Esophagus muscularis mucosa (tissue), 4 donors: ENCODE measurements at places on chromosomes 12 and 14. TPM values are rescaled to one million over a fixed set of nuclear protein-coding genes. Genes with fewer than 3 reads are reported as not detected.

- no peak for DNase-seq
These were observed 92.8 kb upstream of the PLXNC1 start for GRCh38 chr12:94055528-94055927.

GRCh38 chr12:112985642-112986290, 7.4 kb downstream of the OAS2 start:
- no peak for DNase-seq

DNA sequence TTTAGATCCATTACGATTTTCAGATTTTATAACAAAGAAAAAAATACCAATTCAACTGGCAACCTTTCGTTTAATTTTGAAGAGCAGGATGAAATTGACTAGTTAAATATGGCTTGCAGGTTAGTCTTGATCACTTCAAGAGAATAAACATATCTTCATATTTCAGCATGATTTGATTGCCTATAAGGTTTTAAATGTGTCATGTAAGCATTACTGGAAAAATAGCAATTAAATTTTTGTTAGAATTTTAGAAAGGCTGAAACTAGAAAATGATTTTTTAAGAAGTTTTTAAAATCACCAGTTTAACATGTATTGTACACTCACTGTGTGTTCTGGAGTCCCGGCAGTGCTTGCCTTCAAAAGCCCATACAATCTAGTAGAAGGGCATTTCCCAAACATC, 310.2 kb upstream of the DIO2 start:
- no peak for DNase-seq

SELPLG gene
- total RNA-seq = 7.2 TPM

DNA sequence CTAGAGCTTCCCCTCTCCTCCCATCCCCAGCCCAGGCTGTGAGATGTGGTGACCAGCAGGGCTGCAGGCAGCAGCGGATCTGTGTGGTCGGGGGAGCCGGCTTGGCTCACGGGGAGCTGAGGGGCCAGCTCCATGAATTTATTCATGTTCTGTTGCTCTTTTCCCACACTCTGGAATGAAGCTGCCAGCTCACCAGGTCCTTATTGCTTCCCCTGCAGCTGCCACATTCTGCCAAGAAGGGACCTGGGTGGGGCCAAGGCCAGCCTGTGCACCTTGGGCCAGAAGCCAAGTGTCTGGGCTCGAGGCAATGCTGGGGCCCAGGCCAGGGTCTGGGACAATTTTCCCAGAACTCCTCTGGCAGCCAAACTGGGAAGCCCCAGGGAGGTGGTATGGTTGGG, 2.5 kb upstream of the C1QL4 start:
- DNase-seq = peak; percentile 91

NKX2-8 gene
- not detected for total RNA-seq

RTN1 gene
- total RNA-seq = 10.9 TPM

DNA sequence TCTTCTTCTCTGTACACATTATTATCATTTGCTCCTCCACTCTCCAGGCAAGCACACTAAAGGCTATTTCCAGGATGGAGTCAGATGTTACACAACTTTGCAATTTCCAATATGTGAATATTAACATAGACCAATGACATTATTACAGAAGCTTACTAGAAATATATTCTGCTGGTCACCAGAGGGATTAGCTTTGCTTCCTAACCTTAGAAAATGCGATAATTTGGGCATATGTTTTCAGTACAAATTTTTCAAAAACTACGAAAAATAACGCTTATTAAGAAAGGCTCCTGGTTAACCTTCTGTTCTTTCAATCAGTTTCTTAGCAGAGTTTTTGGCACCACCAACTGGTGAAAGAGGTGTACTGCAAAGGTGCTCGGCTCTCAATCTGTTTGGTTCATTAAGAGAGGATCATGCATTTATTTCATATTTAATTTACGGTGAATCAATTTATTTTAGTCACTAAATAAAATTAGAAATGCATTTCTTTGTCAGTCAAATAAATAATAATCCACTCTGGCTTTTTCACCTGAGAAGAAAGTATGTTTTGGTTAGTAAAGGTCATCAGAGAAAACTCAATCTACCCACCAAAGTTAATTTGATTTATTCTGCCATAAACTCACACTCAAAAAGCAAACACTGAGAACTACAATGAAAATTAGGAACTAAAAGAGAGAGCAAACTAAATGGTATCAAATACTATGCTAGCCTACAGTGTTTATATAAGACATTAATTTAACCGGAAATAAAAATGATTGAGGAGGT, 39.2 kb downstream of the EFCAB11 start:
- DNase-seq = no peak

DNA sequence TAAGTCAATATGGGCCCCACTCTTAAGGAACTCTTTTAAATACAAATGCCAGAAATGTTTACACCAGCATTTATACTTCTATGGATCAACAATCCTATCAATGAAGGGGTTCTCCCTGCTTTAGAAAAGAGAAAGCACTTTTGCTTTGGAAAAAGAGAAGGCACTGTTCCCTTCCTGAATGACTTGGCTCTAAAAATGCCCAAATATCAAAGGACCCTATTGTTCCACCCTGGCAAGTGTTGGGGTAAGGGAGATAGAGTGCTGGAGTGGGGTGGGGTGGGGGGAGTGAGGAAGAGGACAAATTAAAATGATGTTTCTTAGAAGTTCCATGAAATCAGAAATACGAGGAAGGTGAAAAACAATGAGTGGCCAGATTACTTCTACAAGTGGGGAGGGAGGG, 131.6 kb upstream of the GRIN2B start:
- no peak for DNase-seq

DNA sequence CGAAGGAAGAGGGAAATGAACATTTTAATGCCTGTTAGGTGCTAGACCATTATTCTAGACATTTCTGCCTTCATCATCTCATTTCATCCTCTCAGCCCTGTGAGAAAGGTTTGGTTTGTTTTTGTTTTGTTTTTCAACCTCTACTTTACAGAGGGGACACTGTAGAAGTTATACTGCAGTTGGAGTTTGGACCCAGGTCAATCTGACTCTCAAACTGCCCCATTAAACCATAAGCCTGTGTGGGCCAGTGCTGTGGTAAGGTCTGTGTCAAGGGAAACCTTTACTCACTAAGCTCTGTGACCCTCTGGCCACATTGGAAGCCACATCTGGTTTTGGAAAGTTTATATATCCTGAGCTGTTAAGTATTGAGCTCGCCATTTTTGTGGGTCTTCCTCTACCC, 8.5 kb downstream of the TEAD4 start:
- DNase-seq = no peak

CTSG gene
- 2.1 TPM for total RNA-seq

GDF3 gene
- total RNA-seq = 0.40 TPM

DNA sequence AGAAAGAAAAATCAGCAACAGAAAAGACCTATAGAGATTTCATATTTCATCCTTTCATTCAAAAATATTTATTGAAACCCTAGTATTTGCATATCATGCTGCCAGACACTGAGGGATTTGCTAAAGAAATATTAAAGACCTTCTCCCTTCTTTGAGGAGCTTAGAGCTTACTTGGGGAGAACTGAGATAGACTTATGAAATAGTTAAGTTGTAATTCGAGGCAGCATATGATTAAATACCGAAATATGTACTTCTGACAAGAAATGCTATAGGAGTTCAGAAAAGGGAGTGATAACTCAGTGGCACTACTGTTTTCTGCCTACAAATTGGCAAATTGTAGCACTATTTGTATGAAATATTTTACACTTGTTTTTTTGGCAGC, 59.1 kb downstream of the PLXNC1 start:
- no peak for DNase-seq

GRCh38 chr12:118853634-118854033, 127.7 kb upstream of the SRRM4 start:
- no peak for DNase-seq

GRCh38 chr14:72621387-72622065, 272.4 kb downstream of the DPF3 start:
- peak; percentile 68 for DNase-seq

AMN gene
- not detected for total RNA-seq

DHRS2 gene
- total RNA-seq = 0.66 TPM

- no peak for DNase-seq
These were observed 31.2 kb downstream of the SRGAP1 start for GRCh38 chr12:63875703-63876102.

PLA2G1B gene
- total RNA-seq = not detected

DNA sequence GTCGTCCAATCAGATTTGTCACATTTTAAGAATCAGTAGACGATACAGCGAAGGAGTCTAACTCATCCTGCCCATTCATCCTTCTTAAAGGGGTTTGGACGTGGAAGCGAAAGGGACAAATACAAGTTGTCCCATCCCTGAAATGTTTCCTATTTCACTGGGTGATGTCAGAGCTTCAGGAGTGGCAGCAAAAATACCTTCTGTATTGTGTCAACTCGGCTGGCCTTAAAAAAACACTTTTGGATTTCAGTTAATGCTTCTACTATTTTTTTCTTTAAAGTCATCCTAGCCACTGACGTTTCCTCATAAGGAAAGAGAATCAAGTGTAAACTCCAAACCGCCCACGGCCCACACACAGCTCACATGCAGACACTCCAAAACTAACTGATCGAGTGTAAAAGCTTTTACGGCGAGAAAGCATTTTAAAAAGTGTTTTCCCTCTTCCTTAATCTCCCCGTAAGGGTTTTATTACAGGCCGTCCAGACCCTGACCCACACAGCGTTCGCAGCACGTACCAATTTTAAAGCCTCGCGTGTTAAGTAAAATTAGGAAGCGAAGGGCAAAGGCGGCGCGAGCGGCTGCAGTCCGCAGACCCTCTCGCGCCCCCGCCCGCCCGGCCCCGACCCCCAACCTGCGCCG, 593 bp downstream of the CFL2 start:
- no peak for DNase-seq

IAPP gene
- not detected for total RNA-seq

- no peak for DNase-seq
These were observed 163.3 kb upstream of the LHX5 start for GRCh38 chr12:113634982-113635381.

DNA sequence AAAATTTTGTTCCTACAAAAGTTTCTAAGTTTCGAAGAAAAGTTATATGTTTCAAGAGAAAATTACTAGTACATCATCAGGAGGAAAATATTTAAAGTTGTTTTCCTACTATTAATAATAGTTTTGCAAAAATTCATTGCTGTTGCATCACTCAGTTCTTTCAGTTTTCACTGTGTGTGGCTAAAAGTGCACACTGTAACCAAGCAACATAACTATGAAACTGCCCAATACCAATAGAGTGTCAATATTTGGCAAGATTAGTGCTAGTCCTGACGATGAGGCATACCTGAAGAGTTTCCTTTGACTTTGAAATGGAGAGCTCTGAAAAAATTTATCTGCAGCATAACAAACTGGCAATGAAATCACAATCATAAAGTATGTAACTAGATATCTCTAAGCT, 194.3 kb downstream of the CPNE8 start:
- no peak for DNase-seq

ACSS3 gene
- 6.4 TPM for total RNA-seq

DNA sequence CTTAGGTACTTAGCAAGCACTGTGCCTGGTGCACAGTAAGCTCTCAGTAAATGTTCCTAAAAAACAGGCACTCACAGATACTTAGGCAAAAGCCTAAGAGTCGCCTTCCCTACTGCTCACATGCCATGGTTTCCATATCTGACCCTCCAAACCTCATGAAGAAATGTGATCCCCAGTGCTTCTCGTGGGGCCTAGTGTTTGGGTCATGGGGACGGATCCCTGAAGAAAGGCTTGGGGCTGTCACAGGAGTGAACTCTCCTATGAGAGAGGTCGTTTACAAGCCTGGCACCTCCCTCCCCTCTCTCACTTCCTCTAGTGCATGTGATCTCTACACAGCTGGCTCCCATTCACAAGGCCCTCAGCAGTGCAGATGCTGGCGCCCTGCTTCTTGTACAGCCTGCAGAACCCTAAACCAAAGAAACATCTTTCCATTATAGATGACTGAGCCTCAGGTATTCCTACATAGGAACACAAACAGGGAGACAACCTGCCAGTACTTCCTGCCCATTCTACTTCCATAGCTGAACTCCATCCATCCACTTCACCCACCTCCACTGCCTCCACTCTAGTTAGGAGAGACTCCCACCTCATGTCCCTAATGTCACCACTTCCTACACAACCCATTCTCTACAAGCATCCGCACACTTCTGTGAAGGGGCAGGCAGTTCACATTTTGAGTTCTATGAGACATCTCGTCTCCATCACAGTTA, 2.9 kb downstream of the SLC15A4 start:
- DNase-seq = no peak

IL23A gene
- not detected for total RNA-seq

GRCh38 chr12:112885236-112885635, 21.5 kb upstream of the OAS1 start:
- DNase-seq = no peak

DNA sequence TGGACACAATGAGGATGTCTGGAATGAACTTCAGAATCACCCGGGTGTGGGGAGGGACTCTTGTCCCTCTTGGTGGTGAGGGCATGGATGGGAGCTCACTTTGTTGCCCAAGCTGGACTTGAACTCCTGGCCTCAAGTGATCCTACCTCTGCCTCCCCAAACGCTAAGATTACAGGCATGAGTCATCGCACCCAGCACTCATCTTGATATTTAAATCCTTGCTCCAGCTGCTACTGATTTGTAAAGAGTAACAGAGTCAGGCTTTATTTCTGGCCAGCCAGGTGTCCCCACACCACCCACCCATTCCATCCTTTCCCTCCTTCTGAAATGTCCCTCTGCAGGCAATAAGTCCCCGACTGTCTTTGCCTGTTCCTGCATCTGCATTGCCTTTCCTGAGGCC, 4.9 kb downstream of the DDX54 start:
- no peak for DNase-seq
